Kasumi-1 (cell line): ENCODE measurements at places on chromosomes 6 and 20.

DNA sequence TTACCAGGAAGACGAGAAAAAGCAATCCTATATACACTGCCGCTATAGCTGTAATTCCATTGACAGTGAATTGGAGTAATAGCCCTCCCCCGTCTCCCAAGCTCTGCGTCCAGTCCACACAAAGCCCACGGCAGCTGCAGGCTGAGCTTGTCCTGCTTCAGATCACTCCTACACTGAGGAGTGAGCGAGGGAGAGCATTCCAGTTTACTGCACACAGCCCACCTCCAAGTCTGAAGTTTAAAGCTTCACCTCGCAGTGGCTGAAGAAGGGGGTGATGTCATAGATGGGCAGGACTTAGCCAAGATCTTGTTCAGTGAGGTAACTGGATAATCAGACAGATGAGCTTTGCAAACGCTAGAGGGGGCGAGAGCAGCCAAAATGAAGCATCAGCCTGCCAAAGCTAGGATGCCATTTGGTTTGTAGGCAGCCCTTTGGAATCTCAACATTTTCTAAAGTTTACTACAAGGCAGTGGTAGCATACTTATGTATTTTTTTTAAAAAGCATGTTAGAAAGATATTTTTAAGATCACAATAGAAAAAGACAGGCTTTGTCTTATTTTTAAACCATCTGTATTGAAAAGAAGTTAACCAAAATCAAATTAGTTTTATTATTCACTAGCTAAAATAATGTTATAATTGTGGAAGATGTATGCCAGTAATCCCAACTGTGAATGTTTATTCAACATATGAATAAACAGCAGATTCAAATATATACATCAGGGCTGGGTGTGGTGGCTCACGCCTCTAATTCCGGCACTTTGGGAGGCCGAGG lies at the start of gene FLRT3:
TSS of gene FLRT3 (minus strand) at position 213 of the 772 bp plus-strand sequence. CDS start 10,106 bp downstream, outside the sequence.
- peak; percentile 87 for DNase-seq

GRCh38 chr6:29087213-29087612 lies at the start of gene OR2B3:
TSS of gene OR2B3 (minus strand) at chr6:29087313. CDS start at chr6:29087248, 65 bp downstream.
- no peak for DNase-seq

- no peak for DNase-seq
Observed at GRCh38 chr6:96236471-96236870, 220.7 kb downstream of the FUT9 start.

DNA sequence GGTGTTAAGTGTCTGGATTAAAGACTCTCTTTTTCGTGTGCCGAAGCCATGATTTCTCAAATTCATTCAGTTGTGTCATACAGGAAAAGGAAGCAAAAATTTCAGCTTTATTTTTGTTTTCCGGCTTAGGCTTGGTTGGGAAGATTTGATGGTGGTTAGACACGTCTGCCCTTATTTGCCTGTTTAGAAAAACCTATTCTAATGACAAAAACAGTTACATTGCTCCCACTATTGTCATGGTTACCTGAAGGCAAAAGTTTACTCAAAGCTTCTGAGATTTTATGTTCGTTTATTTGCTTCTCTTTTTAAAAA lies 982 bp downstream of the DNAJC5 start:
- DNase-seq = peak; percentile 48

GRCh38 chr6:3088968-3089367 lies 20.7 kb downstream of the RIPK1 start:
- no peak for DNase-seq

DNA sequence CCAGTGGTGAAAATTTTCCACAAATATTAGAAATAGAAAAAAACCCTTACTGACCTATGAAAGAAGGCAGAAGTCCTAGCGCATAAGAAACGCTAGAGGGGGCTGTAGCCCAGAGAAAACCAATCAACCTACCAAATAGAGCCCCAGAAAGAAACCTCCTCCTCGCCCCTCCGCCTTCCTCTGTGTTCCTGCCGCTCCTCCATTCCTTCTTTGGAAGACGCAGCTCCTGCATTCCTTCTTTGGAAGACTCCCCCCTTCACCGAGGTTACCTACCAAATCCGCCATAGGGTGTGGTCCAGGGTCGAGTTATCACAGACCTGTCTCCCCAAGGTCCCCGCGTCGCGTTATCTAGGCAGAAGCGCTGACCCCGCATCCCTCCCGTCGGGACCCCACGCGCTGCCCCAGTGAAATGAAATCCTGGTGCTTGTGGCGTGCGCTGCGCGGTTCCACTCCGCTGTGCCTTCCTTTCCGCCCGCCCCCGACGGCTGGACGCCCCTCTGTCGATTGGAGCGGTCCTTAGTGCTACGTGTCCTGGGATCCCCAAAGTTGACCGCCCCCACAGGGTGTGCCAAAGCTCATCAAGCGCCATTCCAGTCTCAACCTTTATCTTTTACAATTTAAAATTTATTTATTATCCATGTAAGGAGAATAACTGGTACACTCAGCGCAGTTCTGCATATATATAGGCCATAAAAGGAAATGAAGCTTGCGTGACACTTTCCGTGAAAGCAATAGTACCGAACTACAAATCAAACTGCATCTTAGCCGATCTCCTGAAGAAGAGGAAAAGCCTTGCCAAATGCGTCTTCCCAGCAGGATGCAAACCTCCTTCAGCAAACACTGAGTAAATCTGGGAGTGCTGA lies 13.0 kb downstream of the RPP21 start:
- peak; percentile 67 for DNase-seq

DNA sequence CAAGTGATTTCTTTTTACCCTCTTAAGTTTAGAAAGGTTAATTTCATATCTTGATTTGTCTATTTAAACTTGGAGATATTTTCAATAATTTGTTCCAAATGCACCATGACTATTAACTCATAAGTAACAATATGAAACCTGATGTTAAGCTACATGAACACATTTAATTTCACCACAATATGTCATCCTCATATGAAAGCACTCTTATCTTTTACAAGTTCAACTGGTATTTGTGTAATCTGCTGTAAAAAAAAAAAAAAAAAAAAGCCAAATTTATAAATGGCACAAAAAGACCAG lies 110.4 kb downstream of the HFE start:
- no peak for DNase-seq

DNA sequence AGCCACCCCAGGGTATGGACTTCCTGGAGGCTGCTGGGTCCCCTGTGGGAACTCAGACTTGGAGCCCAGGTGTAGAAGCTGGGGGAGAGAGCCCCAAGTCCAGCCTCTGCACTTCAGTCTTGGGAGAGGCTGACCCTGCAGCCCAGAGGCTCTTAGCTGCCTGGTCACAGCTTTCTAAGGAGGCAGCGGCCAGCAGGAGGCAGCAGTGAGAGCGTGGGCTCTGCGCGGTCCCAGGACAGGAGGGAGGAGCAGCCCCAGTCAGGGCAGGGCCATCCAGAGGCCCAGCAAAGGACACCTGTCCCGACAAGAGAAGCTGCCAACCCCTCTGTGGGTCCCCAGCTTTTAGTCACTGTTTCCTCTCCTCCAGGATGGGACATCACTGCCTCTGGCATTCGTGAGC lies 9.4 kb downstream of the TREML2 start:
- DNase-seq = peak; percentile 22
